ENCODE measurements at places on chromosomes 12 and 14.

DNA sequence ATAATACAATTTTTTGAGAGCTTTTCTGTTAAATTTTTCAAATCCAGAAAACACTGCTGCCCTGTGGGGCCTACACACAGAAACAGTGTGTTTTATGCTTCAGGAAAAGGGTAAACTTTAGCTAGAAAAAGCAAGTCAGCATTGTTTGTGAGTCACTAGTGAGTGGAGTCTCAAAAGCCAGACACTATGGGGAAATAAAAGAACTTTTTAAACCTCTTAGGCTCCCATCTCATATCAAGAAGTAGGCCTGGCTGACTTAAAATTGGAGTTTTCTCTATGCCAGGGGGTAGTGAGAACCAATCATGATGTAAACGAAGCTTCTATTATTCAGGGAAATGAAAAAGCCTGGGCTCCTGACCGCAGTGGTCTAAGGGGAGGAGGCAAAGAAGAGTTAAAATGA, 12.6 kb downstream of the GPR65 start:
- no peak for DNase-seq

DNA sequence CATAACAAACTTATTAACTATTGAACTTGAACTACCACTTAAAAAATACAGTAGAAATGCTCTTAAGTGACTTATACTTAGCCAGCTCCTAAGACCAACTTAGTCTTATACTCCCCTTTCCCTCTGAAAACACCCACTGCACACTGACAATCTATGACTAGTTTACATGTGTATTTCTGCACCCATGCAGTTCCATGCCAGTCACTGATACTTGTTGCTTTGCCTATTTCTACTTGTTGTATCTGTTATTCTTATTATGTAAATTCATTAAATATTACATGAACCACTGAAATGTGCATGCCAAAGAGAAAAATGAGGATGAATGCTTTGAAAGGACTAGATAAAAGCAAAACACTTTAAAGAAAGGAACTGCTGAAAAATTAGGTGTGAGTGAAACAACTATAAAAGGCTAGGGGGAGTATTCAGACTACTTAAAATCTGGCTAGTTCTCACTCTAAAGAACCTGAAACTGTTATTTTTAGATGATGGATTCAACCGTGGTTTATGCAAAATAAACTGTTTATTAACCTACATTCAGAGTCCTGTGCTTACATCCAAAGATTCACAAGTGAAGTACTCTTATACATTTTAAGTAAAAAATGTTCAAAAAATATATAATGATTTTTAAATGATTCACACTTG, 74.7 kb downstream of the RPS6KA5 start:
- no peak for DNase-seq

GRCh38 chr14:65025818-65026217, 39.1 kb downstream of the FNTB start:
- DNase-seq, result no peak

GRCh38 chr14:36718216-36718615, 56.6 kb downstream of the PAX9 start:
- DNase-seq, result no peak

DNA sequence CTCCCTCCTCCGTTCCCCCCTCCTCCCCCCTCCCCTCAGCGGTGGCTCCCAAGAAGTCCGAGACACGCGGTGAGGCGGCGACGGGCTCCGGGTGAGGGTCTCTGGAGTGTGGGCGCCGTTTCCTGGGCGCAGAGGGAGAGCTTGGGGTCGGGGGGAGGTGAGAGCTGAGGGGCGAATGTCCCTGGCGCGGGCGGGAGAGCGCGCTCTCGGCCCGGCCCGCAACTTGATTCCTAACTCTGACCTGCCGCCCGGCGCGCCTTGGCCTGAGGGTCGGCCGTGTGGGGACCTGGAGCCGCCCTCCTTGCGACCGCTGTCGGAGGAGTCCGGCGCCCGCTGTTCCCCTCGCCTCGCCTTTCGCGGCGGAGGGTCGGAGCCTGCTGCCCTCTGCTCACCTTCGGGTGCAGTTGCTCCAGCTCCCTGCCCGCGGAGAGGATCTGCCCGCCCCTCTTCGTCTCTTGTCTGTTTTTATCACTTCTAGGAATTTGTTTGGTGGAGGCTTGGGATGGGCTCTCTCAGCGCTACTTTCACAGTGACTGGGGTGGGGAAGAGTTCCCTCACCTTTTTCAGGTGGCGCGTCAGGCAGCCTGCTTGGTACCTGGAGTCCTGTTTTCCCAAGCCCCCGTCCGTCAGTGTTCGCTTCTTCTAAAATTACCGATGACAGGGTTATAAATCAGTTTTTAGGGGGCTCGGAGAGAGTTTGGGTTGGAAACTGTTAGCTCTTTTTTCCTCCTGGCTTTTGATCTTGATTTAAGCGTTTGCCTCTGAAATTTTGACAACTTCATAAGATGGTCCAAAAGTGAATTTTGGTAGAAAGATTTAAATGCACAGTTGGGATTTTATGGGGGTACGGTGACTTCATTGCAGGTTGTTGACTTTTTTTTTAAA, 495 bp downstream of the ADIPOR2 start:
- DNase-seq, result no peak

- DNase-seq, result no peak
These were observed 91.9 kb downstream of the DAD1 start for GRCh38 chr14:22497144-22497423.

DNA sequence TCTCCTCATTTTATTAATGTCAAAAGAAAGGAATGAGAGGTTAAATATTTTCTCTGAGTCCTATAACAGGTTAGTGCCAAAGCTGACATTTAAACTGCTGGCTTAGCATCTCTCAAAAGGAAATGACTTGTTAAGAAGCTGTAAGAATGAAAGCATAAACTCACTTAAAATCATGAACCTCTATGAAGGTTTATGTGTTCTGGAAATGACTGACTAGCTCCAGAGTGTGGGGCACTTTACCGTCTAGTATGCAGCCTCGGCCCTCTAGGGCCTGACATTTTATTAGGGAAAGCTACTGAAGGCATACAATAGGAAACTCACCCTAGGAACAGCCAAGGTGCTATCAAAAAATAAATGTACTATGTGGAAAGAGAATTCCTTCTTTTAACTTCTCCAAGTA, 35.1 kb downstream of the SPX start:
- no peak for DNase-seq

GRCh38 chr12:12562016-12562483, 613 bp downstream of the DUSP16 start:
- no peak for DNase-seq

DNA sequence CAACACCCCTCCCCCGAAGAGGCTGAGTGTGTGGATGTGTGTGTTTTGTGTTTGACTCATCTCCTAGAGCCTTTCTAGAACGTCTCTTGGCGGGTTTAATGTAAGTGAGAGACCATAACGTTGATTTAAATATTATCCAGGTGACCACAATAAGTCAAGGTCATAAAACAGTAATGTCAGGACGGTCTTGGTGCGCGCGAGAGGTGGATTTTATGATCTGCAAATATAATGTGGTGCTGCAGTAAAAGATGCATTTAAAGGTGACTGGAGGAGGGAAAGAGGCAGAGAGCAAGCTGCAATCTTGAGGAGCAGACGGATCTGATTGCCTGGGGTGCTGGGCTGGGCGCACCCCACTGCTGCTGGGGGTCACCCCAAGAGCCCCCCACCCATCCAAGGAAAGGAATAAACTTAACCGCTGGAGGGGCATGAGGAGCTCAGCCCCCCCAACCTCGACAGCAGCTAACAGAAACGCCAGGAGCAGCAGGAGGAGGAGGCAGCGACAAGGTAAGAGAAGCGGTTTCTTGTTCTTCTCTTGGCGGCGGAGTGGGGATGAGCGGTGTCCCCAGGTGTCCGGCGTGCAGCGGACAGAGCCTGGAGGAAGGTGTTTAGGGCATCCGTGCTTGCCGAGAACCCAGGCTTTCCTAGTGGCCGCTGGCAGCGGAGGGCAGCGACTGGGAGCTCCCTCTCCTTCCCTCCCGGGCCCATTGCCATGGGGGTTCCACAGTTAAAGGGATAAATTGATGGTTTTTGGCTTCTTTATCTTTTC, 5.5 kb downstream of the HOXC10 start:
- DNase-seq, result no peak

- DNase-seq, result no peak
These were observed 32.6 kb upstream of the MAX start for GRCh38 chr14:65134651-65135579.

GRCh38 chr14:40347675-40348074, 915.4 kb upstream of the FBXO33 start:
- no peak for DNase-seq

GRCh38 chr12:47558625-47559345, 147.0 kb downstream of the RPAP3 start:
- DNase-seq, result no peak

GRCh38 chr14:103209054-103209453, 85.8 kb downstream of the TNFAIP2 start:
- DNase-seq, result no peak

DNA sequence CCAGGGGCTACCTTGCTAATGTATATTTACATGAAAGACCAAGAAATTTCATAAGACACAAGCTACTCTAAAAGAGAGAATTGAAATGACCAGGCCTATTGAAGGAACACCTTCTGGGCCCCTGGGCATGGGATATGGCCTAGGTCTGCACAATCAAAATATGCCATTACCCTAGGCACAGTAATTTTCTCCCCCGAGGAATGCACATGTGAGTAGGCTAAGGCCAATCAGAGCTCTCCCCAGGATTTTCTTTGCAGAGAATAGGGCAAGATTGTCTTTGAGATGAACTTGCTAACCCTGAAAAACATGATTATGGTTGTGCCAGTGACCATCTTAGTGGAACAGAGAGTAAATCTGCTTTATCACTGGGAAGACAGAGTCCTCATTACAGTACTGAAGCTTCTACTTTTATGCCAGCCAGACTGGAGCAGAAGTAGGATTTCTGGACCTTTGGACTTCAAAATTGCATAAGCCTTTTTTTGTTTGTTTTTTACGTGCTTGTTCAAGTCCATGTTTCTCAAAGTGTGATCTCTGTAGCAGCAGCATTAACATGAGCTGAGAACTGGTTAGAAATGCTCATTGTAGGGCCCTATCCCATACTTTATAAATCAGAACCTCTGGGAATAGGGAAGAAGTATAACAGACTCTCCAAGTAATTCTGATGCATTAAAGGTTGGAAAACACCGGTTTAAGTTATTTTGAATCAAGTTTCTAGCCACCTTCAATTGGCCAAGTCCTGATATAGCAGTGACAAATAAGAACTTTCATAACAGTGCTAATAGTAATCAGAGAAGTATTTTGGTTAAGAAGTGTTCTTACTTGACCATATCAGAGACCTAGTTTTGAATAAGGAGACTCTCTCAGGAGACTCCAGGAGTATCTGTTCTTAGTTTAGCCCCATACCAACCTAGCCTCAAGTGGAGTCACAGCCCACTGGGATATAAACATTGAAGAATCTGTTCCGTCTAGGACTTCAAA, 112.9 kb downstream of the LMO3 start:
- no peak for DNase-seq

DNA sequence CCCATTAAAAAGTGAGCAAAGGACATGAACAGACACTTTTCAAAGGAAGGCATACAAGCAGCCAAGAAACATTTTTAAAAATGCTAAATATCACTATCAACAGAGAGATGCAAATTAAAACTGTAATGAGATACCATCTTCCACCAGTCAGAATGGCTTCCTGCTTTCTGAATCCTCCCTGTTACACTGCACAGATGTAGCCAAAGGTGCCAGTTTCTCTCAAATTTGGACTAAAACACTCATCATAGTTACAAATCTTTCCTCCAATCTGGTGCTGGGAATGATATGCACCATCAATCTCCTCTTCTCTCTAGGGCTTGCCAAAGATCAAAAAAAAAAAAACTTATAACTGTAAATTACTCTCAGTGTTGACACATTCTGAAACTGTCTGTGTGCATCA, 311.8 kb upstream of the CLEC14A start:
- no peak for DNase-seq

- no peak for DNase-seq
These were observed 782.2 kb downstream of the MED13L start for GRCh38 chr12:115495300-115495699.

DNA sequence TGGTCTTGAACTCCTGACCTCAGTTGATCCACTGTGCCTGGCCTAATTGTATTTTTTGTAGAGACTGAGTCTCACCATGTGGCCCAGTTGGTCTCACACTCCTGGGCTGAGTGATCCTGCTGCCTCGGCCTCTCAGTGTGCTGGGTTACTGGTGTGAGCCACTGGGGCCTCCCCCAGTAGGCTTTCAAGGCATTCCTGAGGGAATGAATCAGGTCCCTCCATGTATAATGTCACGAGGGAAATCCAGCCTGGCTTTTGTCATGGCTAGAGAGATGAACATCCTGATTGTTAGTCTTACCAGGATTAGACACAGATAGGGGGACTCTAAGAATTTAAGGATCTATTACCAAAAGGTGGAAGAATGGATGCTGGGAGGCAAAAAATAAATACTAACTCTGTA, 51.9 kb downstream of the CPSF2 start:
- DNase-seq, result no peak

GRCh38 chr14:52119030-52119429, 50.2 kb upstream of the NID2 start:
- DNase-seq, result no peak

- no peak for DNase-seq
These were observed 9.3 kb downstream of the PLEKHD1 start for GRCh38 chr14:69493791-69494190.

- DNase-seq, result no peak
These were observed 8.5 kb downstream of the KRT76 start for GRCh38 chr12:52768479-52769200.

- no peak for DNase-seq
These were observed 55.4 kb downstream of the FBXO33 start for GRCh38 chr14:39376667-39377403.

DNA sequence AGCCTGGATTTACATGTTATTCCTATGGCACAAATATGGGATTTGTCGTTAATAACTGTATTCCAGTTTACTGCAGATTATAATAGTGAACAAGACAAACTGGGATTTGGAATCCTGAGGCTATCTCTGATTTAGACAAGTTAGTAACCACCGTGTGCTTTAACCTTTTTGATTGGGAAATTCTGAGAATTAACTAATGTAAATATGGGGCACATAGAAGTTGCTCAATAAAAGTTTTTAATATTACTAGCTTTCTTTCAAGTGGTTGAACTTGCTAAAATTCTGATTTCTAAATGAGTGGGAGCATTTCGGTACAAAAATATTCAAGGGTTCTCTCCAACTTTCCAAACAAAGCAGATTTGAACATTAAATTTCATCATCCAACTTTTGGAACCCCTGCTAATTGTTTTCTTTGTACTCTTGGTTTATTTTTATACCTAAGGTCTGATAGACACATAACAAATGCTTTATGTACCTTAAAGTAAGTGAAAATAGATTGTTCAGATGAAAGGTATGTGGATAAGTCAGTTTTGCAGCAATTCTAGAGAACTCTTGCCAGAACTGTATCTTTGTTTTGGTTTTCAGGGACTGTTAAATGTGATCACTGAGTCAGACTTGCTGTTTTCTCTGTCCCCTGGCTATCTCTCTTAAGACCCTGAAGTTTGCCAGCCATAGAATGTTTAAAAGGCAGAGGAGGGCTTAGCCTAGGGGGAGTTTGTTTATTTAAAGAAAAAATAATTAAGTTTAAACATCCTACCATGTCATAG, 57.5 kb downstream of the FRS2 start:
- DNase-seq, result no peak

- DNase-seq, result no peak
These were observed 33.5 kb upstream of the ARHGAP5 start for GRCh38 chr14:32043624-32044023.

Measured in stimulated activated CD8-positive, alpha-beta memory T cell treated with anti-CD3 and anti-CD28 coated beads, Interleukin-2, amount 100 ng/mL, for 1 hour (primary cell).